ENCODE measurements at places on chromosomes 4 and X.

DNA sequence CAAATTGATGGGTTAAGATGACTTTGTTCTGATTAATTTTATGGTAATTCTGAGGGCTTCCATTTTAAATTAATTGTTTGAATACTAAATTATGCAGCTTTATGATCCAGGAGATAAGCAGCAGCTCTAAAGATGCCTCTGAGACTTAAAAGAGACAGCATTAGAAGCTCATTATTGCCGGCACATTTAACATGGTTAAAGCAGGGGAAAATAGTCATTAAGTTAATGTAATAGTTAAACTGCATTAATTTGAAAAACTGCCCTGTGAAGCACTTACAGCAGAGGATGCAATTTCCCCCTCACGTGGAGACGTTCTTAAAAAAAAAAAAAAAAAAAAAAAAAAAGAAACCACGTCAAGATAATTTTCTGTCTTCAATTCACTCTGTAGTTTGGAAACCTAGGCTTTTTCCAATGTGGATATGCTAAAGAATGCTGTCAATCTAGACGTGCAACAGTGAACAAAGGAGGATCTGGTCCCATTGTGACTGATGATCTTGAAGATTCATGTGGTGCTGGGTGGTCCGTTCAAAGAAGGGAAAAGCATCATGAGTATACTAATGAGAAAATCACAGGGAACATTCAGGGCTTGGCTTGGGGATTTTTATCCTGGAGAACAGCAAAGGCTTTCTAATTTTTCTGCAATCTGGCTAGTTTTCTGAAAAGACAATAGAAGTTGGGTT, 440.6 kb upstream of the HS3ST1 start:
- H3K36me3 ChIP-seq = no peaks in the 10 kb centered on the region
- H3K4me3 ChIP-seq = no peak overlapping the region
- H3K4me1 ChIP-seq = peaks cover 12% of the 10 kb centered on the region
- no peak overlapping the region for H3K27ac ChIP-seq
- H3K27me3 ChIP-seq = no peaks in the 10 kb centered on the region
- DNase-seq = no peak

GRCh38 chr4:94578195-94578594, 126.5 kb downstream of the PDLIM5 start:
- peaks cover 3% of the 10 kb centered on the region for H3K36me3 ChIP-seq
- H3K4me3 ChIP-seq = no peak overlapping the region
- H3K27ac ChIP-seq = no peak overlapping the region
- no peak for DNase-seq
- peaks cover 5% of the 10 kb centered on the region for H3K4me1 ChIP-seq

GRCh38 chr4:1345903-1346780, 866 bp upstream of the UVSSA start:
- no peaks in the 10 kb centered on the region for H3K27me3 ChIP-seq
- H3K36me3 ChIP-seq = peaks cover 10% of the 10 kb centered on the region
- peak overlapping the region; percentile 98 for H3K27ac ChIP-seq

- H3K27me3 ChIP-seq = no peaks in the 10 kb centered on the region
- H3K4me3 ChIP-seq = no peak overlapping the region
- H3K27ac ChIP-seq = no peak overlapping the region
- peaks cover 11% of the 10 kb centered on the region for H3K4me1 ChIP-seq
- no peaks in the 10 kb centered on the region for H3K36me3 ChIP-seq
- DNase-seq = no peak
These were observed 11.2 kb downstream of the CHST7 start for GRCh38 chrX:46584736-46585135.

- no peaks in the 10 kb centered on the region for H3K27me3 ChIP-seq
- no peak overlapping the region for H3K4me3 ChIP-seq
- no peaks in the 10 kb centered on the region for H3K36me3 ChIP-seq
- peak overlapping the region; percentile 27 for H3K27ac ChIP-seq
These were observed 4.5 kb downstream of the RAB9A start for GRCh38 chrX:13693341-13693961.

DNA sequence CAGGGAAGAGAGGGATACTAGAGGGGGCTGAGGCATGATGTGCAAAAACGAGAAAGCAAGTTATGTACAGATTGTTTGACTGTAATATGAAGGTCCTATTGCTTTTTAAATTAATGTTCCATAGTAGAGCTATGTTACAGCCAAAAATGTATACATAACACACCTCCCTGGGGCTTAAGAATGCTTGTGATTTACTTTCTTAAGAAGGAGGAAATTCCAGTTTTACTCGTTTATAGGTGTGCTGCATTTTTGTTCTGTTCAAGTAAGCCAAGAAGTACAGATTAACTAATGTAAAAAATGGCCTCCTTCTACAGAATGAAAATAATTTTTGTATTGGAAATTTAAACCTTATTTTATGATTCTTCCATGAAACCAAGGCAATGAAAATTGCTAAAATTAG, 614.4 kb upstream of the NR3C2 start:
- no peaks in the 10 kb centered on the region for H3K27me3 ChIP-seq
- no peaks in the 10 kb centered on the region for H3K4me1 ChIP-seq
- no peaks in the 10 kb centered on the region for H3K36me3 ChIP-seq
- no peak overlapping the region for H3K27ac ChIP-seq

GRCh38 chr4:24924309-24924781, 11.5 kb upstream of the CCDC149 start:
- no peak overlapping the region for H3K4me3 ChIP-seq
- H3K27ac ChIP-seq = no peak overlapping the region
- no peak for DNase-seq
- H3K4me1 ChIP-seq = no peaks in the 10 kb centered on the region
